Activated CD4-positive, alpha-beta T cell treated with anti-CD3 and anti-CD28 coated beads, Interleukin-2, Interleukin-4, amounts not matched to agents 100 ng/mL and 50 ng/mL, durations not matched to agents 16 hours and 8 hours (primary cell): ENCODE measurements at places on chromosomes 3 and 15.

- no peak for DNase-seq
Observed at GRCh38 chr3:183576487-183577107, 21.1 kb upstream of the KLHL6 start.

- no peak for DNase-seq
Observed at GRCh38 chr15:32705446-32705845, 12.4 kb upstream of the GREM1 start.

GRCh38 chr3:187852842-187853730 lies 107.8 kb upstream of the BCL6 start:
- DNase-seq = no peak

DNA sequence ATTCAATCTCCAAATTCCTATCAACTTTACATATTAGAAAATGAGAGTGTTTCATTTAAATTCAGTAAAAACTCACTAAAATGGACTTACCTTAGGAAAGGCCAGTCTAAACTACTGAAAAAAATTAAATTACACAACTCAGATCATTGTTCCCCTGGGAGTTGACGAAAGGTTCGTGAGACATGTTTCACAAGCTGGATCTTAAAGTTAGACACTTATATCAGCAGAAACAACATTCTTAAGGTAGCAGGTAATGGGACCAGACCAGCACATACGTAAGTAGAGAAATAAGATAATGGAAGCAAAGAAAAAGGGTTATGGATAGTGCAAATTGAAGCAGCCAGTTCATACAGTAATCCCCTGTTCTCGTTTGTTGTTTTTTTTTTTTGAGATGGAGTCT lies 8.9 kb downstream of the RFX7 start:
- DNase-seq = no peak

DNA sequence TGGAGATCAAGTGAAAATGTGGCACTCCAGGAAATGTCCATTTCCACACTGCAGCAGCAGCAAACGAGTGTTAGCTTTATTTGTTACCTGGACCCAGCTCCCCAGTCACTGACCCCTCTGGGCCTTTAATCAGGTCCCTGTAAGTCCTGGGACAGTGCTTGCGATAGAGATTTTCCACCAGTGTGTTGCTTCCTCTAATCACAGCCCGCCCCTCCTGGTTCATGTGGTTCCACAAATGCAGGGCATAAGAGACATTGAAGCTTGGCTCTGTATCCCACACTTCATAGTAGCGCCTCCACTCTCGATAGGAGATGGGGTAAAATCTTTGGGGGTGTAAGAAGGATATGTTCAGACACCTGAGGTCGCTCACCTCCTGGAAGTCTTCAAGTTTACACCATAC lies 8.0 kb downstream of the A4GNT start:
- no peak for DNase-seq
